ENCODE measurements at places on chromosomes 2 and 18.

DNA sequence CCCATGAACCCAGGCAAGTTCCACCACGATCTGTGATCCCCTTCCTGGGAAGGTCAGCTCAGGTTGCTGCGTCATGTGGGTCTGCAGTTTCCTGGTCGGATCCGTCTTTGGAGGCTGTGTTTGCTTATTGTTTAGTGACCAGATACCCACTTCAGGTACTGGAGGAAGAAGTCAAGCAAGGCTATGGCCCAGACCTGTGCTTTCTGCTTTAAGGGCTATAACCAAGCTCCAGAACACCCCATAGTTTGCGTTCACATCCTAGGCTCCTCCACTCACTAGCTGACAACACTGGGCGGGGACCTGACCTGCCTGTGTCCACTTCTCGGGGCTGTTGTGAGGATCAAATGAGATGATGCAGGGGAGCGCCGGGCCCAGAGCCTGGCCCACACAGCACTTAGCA, 44.0 kb downstream of the MAL start:
- no peak for DNase-seq

- DNase-seq, result no peak
Measured at GRCh38 chr2:185567196-185567595, 171.4 kb upstream of the FSIP2 start.

GRCh38 chr2:28406-28975, 17.8 kb downstream of the FAM110C start:
- DNase-seq, result no peak

DNA sequence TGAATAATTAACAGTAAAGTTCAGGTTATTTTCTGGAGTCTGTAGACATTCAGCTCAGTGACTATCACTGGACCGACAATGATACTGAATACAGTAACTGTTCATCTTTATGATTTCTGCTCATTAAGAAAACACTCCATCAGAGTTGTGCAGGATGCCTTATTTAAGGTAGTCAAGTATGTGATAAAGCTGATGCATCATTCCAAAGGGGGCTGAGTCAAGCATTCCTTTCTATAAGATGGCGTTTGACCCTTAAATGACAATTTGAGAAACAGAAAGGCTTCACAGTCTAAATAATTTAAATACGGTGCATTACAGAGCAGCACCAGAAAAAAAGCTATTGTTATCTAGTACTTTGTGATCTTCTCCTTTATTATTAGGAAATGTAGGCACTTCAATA, 131.1 kb downstream of the CDH2 start:
- no peak for DNase-seq

GRCh38 chr2:140542627-140543026, 1588.2 kb downstream of the LRP1B start:
- DNase-seq, result no peak

DNA sequence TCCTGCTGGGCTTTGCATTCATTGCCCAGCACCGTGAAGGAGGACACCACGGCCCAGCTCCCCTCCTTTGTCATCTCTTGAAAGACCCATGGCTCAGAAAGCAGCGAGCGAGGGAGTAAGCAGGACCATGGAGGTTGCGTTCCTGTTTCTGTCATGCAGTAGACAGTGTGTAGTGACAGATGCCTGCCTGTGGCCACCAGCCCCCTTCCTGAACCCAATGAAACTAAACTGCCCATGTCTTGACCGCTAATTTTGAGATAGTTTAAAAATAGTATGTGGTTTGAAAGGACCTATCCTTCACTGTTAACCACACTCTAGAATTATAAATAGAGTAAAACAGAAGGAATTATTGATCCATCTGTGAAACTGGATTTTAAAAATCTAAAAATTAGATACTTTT, 88.2 kb downstream of the ASAP2 start:
- no peak for DNase-seq

DNA sequence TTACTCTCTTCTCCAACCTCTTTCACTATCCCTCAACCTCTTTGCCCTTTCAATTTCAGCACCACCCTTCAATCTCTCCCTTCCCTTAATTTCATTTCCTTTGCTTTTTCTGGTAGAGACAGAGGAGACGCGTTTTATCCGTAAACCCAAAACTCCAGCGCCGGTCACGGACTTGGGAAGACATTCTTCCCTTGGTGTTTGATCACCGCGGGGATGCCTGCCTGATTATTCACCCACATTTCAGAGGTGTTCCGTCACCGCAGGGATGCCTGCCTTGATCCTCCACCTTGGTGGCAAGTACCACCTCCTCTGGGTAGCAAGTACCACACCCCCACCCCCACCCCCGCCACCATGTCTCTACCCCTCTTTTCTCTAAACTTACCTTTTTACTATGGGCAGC, 669.4 kb upstream of the PKDCC start:
- DNase-seq, result no peak

GRCh38 chr2:145836986-145837385, 1317.1 kb upstream of the ZEB2 start:
- DNase-seq, result no peak

GRCh38 chr2:161090411-161090810, 69.8 kb upstream of the TANK start:
- no peak for DNase-seq

- no peak for DNase-seq
Measured at GRCh38 chr18:75049455-75049789, 159.5 kb downstream of the PTGR3 start.

GRCh38 chr2:181268174-181268867, 188.9 kb upstream of the ITGA4 start:
- no peak for DNase-seq

DNA sequence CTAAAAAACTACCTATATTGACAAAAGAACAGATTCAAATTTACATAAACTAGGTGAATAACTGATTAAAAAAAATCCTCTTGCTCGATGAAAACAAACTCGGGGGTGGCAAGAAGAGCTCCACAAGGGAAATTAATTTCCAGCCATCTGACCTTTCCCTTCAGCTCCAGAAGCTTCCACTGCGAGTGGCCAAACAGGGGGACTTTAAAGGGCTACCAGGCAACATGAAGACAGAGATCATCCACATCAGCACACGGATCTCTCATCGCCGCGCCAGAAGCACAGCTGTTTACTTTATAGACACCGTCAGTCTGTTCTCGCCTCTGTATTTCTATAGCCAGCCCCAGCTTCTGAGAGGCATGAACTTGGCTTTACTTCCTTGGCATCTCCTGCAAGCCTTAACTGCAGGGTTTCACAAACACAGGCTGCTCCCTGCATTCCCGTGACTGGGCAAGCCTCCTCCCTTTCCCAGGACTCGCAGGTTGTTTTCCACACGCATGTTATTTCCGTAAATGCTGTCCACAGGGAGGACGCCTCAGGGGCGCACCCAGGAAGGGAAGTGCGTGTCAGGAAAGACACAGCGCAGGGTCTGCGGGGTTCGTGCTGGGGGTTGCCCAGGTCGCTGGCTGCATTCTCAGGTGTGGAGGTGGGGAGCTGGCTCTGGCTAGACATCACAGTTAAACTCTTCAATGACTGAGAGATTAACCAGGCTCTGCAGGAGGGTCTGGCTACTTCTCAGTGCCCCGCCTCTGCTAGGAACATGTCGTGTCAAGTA, 85.0 kb downstream of the USP40 start:
- DNase-seq, result no peak

DNA sequence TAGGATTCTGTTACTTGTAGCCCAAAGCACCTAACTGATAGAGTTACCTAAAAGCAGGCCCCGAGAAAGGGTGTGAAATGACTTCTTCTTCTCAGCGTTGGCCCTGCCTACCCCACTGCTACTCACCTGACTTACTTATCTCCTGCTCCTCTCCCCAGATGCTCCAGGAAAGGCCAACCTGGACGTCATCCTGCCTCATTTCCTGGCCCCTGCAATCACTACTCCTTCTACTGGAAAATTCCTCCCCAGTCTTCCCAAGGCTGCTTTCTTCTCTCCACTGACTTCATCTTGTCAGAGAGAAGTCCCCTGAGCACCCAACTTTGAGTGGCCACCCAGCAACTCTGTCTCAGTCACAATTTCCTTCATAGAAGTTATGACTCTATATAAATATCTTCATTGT, 63.4 kb upstream of the KLF7 start:
- DNase-seq, result no peak

DNA sequence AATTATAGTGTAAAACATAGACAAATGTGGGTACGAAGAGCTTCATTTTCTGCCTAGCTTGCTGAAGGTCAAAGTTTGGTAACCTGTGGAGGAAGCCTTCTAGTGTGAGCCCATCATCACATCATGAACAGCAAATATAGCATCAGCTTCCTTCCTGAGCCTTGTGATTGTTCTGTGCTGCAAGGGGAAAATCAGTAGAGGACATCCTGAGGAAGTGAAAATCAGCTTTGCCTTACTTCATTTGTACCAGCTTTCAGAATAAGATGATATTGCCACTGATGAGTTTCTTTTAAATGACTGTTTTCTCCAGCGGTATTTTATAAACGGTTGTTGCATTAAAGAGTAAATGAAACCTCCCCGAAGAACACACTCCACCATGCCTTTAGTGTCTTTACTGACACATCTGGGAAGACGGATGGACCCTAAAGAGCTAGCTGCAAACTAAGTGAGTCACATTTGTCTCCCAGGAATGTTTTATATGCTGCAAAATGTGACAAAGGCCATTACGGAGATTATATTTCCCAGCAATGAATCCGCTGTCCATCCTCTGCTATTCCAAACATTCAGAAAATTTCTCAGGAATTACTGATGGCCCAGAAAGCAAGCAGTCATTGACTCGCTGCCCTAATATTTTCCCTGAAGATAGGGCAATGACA, 1272.8 kb downstream of the SUCLG1 start:
- no peak for DNase-seq

GRCh38 chr18:939166-939565, 34.5 kb downstream of the ADCYAP1 start:
- peak; percentile 15 for DNase-seq

Measured in SJSA1 (cell line).